Activated CD4-positive, alpha-beta T cell treated with anti-CD3 and anti-CD28 coated beads, Interleukin-2, amount 50 U/mL, for 24 hours (primary cell): ENCODE measurements at places on chromosomes 7 and 10.

- DNase-seq, result no peak
These were observed 75.2 kb downstream of the TRIL start for GRCh38 chr7:28882869-28883470.

GRCh38 chr10:122044713-122045112, 55.8 kb downstream of the TACC2 start:
- no peak for DNase-seq

GRCh38 chr10:126478546-126478945, 90.3 kb upstream of the ADAM12 start:
- DNase-seq, result no peak

DNA sequence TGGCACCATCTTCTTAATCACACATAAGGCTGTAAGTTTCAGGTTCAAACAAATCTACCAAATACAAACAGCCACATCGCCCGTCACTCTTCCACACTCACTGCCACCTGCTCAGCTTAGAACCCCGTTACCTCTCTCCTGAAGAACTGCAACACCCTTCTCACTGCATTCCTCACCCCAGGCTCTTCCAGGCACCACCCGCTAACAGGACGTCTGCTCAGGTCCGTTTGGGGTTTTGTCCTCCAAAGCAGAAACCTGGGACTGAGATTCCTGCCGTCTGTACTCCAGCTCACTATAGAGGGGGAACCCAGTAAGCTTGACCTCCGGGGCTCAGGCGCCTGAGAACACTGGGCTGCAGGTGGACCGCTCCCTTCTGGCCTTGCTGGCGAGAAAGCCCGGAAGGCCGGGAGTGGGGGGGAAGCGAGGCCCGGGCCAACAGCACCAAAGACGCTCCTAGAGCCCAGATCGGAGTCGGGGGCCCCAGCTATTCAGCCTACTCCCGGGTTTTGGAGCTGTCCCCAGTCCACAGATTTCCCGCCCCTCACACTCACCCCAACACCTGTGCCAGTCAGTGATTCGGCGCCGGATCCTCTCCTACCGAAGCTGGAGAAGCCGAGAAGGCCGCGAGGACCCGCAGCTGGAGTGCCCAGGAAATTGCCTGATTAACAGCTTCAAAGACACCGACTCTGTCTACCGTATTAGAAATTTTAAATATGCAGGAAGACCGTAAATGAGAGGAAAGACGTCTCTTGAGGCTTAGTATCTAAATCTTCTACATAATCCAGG, at the start of gene AP3M1:
Gene AP3M1, minus strand, starts transcription at position 625 of the 786 bp plus-strand sequence. CDS start 12,449 bp downstream, outside the sequence.
- peak; percentile 78 for DNase-seq

DNA sequence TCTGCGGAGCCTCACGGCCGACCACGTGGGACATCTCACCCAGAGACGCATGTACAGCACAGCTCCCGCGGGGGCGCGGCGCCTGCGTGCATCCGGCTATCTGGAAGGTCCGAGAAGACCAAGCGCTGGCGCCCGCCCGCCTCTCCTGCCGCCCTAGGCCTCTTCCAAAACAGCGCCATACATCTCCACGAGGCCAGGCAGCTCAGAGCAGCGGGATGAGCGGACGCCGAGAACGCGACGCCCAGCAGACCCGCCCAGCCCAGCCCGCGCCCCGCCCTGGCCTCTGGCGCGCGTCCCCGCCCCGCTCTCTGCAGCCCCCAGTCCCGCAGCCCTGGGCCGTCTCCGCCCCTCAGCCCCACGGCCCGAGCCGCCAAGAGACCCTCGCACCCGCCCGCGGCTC, 20.3 kb upstream of the LANCL2 start:
- no peak for DNase-seq

GRCh38 chr10:30701451-30702173, 72.1 kb upstream of the LYZL2 start:
- peak; percentile 46 for DNase-seq

DNA sequence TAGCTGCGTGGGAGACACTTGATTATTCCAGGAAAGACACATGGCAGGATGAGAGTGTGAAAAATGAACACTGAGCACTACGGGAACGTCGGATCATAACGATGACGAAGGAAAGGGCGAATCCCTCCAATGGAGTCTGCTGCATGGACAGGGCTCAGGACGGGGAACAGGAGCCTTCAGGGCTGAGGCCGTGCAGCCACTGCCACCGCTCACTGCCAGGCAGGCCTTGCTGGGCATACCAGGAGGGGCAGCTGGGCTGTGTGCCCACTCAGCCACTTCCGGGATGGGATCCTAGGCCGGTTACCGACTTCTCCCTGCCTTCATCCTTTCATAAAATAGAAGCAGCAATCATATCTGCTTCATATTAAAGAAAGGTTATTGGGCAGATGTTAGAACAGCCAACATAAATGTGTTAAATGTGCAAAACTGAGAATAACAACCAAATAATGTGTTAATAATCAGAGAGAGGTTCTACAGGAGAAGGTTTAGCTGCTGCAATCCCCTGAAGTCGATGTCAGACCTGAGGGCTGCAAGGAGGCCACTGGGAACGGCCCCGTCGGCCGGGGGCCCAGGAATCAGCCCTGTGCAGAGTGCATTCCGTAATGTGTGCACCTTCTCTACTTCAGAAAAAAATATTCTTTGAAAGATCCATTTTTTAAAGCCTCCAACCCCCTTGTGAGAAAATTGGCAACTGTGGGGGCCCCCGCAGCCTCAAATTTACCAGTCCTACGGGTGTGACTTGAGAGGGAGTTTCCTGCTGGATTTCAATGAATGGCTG, 63.6 kb downstream of the ADARB2 start:
- DNase-seq, result no peak

DNA sequence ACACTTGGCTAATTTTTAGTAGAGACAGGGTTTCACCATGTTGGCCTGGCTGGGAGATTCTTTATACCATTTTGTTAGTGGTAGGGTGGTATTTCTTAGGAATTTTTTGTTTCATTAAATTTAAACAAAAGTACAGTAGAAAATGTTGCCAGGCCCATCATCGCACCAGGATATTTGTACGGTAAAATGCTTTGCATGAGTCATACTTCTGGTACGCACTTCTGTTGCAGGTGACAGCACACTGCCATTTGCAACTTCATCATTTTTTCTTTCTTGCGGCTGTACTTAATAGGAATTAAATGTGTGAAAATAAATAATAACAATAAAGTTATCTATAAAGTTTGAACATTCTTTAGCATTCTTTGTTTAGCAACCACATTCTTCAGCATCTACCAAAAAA, 195.6 kb downstream of the SKAP2 start:
- no peak for DNase-seq

DNA sequence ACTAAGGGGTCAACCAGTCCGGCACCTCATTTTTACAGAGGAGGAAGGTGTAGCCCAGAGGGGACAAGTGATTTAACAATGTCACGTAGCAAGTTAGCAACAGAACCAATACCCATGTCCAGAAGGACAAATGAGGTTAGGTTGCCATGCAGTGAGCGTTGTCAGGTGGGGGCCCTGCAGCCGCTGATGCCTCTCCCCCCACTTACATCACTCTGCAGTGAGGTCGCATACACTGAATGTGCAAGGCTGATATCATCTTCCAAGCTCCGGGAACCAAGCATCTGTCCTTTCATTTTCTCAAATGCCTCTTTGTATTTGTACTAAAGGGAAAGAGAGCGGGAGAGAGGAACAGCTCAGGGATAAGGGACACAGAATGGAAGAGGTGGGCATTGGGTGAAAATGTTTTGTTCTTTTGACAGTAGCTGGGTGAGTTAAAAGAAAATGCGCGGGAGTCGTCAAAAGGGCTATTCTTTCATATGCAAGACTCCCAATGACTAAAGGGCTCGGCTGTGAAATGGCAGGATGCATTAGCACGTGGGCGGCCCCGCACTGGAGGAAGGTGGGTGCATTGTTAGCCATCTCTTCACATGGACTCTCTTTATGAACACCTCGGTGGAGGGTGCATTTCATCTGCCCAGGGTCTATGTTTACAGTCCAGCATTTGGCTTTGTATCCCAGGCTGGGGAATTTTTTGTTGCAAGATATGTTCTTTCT, 49.7 kb downstream of the NRAP start:
- DNase-seq, result no peak

GRCh38 chr10:44906486-44906885, 4.7 kb upstream of the TMEM72 start:
- no peak for DNase-seq

DNA sequence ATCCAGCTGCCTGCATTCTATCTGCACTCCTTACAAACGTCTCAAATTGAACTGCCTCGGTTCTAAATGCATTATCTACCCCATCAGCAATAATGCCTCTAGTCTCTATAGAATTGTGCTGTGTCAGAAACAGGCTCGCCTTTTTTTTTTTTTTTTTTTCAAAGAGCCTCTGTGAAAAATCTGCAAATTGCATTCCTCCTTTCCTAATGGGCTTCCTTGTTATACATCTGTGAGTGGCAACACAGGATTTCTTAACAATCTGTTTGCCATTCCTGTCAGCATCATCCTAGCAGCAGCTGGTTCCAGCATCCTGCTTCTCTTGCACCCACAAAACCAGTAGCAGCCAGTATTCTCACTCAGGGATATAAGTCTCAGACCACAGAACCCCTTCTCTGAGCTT, 413.5 kb upstream of the SEMA3D start:
- no peak for DNase-seq

DNA sequence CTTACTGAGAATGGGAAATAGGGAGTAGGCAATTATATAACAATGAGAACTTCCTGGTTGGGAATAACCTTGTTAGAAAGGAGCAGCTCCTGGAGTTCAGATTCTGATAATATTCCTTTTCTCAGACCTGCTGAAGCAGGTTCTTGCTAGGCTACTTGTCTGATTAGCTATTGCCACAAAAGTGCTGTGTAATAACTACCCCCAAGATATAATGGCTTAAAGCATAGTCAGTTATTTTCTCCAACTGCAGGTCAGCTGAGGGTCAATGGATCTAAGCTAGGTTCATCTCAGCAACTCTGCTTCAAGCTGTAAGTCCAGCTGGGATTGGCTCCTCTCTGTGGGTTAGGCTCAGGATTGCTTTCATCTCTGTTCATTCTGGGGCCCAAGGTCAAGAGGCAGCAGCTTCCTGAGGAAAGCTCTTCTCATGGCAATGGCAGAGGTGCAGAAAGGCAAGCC, 9.4 kb upstream of the CNOT4 start:
- no peak for DNase-seq

DNA sequence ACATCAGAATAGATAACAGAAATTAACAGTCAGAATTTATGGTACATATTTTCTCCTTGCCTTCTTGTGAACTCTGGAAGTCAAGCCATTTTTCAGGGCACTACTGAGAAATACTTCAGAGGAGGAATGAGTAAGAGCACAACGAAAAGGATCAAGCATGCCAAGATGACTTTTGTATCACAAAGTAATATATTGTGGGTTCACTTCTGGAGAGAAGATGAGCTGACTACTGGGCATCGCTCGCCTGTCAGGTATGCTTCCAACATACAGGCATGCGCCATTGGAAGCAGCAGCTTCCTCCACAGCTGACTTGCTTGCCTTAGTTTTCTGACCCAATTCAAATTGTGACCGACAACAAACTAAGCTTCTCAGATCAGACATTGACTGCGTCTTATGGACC, 137.3 kb downstream of the VTI1A start:
- DNase-seq, result no peak
